Suppressor macrophage treated with lipopolysaccharide for 4 hours (primary cell): ENCODE measurements at places on chromosomes 13 and 19.

DNA sequence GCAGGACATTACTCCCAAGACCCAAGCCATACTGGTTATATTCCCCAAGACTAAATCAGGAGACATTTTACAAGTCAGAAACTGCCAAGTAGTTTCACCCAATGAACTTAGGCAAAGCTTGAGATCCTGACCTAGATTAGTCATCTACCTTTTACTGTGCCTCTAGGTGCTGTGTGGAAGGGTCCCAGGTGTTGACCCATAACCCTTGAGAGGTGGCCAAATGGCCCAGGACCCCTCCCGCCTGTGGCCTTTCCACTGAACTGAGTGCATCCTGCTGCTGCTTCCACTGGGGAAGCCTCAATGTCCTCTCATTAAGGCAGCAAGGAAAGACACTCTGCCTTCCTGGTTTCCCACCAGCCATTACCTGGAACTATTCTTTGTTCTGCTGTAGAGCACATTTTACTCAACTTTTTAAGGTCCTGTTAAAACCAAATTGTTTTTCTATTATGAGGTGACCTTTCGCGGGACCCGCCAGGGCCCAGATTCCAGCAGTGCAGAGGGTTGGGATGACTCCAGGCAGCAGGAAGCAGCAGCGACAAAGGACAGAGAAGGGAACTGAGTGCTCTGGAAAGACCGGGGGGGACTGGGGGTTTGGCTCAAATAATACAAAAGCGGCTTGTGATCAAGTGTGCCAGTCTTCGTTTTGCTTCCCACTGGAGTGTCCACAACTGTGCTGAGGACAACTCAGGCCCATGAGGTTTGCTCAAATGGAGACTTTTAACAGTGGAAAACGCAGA is 27.1 kb downstream of the ANKRD10 start:
- no peak for DNase-seq

- no peak for DNase-seq
Measured at GRCh38 chr19:1167687-1168571, 6.1 kb downstream of the SBNO2 start.

DNA sequence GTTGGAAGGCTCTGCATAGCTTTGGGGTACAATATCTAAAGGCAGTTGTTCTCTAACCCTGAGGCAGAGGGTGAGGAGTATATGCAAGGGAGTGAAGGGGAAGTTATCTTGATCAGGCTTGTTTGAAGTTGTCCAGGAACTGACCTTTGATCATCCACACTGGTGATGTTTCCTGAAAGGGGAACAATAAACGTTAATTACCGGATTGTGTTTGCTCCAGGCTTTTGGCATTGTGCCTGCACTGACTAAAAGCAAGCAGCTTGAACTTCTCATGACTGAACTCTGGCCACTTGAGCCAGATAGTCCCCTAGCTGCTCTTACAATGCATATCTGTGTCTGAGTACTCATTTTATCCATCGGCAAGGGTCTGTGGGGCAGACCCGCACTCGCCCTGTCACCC is 27.0 kb upstream of the ZNF726 start:
- no peak for DNase-seq

- no peak for DNase-seq
Measured at GRCh38 chr13:93045836-93046235, 180.8 kb upstream of the GPC6 start.

DNA sequence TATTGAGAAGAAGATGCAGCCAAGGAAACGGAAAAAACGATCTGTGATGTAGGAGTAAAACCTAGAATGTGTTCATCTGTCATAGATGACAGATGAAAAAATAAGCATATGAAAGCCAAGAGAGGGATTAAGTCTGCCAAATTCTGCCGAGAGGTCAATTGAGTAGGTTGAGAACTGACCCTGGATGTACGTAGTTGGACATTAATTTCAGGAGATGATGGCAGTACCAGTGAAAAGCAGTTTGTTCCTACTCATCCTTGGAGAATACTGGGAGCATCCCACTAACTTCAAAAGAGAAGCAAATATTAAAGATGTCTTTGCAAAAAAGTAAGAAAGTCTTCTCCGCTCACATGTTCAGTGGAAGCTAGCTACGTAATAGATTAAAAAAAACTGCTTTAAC is 11.8 kb upstream of the FGF9 start:
- no peak for DNase-seq

- peak; percentile 54 for DNase-seq
Measured at GRCh38 chr19:47280183-47280797, 5.6 kb downstream of the INAFM1 start.

- DNase-seq: no peak
Measured at GRCh38 chr13:19810996-19811881, 28.5 kb upstream of the PSPC1 start.

DNA sequence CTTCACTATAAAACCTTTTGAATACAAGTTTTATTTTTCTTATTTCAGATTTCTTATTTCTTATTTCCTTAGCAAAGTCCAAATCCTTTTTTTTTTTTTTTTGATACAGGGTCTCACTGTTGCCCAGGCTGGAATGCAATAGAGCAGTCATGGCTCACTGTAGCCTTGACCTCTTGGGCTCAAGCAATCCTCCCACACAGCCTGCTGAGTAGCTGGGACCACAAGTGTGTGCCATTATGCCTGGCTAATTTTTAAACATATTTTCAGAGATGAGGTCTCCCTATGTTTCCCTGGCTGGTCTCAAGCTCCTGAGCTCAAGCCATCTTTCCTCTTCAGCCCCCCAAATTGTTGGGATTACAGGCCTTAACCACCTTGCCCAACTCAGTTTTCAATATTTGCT is 334.3 kb downstream of the DLEU7 start:
- DNase-seq: no peak

GRCh38 chr19:42313096-42313839 is at the start of gene TMEM145:
TMEM145 (plus strand) TSS chr19:42313309; CDS start chr19:42313377, 68 bp downstream.
- peak; percentile 36 for DNase-seq

- peak; percentile 93 for DNase-seq
Measured at GRCh38 chr19:8640402-8641004, 10.1 kb downstream of the NFILZ start.

GRCh38 chr19:1240925-1241324 is 626 bp upstream of the ATP5F1D start:
- no peak for DNase-seq

GRCh38 chr19:29617366-29618266 is 11.5 kb downstream of the POP4 start:
- no peak for DNase-seq

GRCh38 chr13:94431574-94431973 is 47.9 kb downstream of the DCT start:
- DNase-seq: no peak

DNA sequence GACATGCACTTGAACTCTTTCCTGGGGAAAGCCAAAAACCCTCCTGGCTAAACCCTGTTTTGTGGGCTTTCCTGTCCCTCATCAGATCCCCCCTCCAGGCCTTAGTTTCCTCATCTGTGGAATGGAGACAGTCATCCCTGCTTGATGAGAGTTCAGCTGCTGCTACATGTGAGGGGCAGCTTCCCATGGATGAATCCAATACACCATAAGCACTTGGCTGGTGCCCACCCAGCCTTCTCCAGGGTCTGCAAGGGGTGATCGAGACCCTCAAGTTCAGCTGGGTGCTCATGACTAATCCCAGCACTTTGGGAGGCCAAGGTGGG is 21.6 kb downstream of the IL12RB1 start:
- DNase-seq: no peak

GRCh38 chr13:112996671-112997091 is 27.7 kb downstream of the MCF2L start:
- DNase-seq: no peak
